GM18507 (cell line): ENCODE measurements at places on chromosomes 3 and 15.

DNA sequence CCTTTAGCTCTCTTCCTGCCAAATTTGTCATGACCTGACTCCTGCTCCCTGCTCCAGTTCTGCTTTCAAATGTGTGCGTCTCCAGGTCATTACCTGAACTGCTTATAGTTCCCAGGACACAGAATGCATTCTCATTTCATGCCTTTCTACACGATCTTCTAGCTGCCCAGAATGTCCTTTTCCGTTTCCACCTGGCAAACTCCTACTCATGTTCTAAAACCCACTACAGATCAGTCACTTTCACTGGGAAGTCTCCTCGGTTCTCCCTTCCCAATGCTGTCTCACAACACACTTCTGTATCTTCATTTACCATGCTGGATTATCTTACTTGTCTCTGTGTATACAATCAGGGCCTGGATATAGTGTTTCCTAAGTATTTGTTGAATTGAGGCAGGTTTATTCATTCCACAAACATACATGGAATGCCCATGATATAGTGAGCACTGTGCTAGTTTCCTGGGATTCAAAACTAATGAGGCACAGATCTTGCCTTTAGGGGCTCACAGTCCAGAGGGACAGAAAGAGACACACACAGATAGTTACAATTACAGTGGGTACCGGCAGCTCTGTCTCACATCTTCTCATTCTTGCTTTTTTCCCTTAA, 1.6 kb upstream of the NOX5 start:
- DNase-seq = no peak

DNA sequence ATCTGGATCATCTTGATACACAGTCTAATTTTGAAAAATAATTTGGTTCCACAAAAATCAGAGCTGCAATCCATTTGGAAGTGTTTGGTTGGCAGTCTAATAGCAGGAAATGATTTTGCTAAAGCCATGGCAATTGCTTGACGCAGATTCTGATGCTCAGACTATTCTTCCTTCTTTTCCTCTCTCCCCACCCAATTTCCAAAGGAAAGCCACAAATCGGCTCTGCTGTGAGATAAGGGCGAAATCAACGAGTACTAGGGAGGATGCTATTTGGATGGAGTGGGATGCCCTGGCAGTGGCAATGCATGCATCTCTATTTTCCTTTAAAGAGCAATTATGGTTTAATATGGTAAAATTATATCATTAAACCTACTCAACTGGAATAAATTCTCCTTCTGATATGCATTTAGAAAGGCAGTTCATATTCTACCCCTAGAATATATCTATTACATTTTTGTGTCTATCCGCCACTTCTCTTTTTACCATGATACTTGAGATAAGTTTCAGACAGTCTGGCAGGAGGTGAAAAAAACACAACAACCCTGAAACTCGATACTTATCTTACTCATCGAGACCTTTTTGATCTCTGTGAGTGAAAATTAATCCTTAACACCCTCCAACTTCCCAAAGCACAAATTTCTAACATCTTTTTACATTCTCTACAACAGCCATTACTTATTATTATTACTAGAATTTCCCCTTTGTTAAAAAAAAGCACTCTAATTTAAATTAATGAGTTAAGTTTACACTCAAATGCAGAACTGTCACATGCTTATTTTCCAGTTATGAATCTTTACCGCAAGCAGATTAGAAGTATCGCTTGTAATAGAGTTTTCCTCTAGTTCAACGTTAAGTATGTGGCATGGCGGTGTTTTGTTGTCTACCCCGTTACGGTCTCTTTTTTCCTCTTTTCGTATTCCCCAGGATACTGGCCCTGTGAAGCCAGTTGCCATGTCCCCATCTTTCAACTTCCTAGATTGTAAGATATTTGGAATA, 433.3 kb downstream of the FOXP1 start:
- DNase-seq = no peak

- DNase-seq = no peak
Measured at GRCh38 chr3:192875971-192876565, 41.6 kb downstream of the MB21D2 start.

GRCh38 chr15:52280326-52281084, 15.1 kb downstream of the MYO5C start:
- DNase-seq = no peak

DNA sequence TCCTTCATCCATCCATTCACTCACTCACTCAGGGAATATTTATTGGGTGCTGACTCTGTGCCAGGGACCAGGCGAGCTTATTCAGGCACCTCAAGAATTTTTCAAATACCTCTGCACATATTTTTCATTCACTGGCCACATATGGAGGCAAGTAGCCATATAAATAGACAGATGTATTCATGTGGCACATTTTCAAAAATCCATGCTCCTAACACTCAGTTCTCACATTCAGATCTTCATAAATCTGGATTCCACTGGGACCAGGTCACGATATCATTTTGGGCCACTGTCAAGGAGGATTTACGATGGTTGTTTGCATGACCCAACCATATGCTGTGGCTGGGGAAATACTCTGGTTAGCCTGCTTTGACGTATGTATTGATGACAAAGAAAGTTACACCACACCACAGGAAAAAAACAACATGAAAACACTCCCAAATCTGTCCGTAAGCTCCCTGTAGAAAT, 241.8 kb upstream of the LRTM1 start:
- DNase-seq = no peak

DNA sequence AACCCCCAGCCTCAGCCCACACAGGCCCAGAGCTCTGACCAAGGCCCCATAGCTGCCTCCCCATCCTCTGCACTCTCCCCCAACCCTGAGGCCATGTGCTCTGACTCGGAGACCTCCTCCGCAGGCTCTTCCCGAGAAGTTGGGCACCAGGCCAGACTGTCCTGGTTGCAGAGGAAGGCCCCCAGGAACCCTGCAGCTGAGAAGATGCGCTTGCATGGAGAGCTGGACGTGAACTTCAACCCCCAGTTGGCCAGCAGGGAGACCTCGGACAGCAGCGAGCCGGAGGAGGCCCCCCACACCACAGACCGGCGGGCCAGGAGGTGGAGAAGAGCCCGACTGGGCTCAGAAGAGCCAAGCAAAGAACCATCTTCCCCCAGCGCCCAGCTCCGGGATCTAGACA, 119.5 kb upstream of the EIF1B start:
- no peak for DNase-seq

DNA sequence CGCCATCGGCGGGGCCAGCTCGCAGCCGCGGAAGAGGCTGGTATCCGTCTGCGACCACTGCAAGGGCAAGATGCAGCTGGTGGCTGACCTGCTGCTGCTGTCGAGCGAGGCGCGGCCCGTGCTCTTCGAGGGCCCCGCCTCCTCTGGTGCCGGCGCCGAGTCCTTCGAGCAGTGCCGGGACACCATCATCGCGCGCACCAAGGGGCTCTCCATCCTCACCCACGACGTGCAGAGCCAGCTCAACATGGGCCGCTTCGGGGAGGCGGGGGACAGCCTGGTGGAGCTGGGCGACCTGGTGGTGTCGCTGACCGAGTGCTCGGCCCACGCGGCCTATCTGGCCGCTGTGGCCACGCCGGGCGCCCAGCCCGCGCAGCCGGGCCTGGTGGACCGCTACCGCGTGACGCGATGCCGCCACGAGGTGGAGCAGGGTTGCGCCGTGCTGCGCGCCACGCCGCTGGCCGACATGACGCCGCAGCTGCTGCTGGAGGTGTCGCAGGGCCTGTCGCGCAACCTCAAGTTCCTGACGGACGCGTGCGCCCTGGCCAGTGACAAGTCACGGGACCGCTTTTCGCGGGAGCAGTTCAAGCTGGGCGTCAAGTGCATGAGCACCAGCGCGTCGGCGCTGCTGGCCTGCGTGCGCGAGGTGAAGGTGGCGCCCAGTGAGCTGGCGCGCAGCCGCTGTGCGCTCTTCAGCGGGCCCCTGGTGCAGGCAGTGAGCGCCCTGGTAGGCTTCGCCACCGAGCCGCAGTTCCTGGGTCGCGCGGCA, 1.8 kb downstream of the TLNRD1 start:
- DNase-seq = no peak

GRCh38 chr3:7015683-7016440, 154.9 kb downstream of the GRM7 start:
- no peak for DNase-seq

DNA sequence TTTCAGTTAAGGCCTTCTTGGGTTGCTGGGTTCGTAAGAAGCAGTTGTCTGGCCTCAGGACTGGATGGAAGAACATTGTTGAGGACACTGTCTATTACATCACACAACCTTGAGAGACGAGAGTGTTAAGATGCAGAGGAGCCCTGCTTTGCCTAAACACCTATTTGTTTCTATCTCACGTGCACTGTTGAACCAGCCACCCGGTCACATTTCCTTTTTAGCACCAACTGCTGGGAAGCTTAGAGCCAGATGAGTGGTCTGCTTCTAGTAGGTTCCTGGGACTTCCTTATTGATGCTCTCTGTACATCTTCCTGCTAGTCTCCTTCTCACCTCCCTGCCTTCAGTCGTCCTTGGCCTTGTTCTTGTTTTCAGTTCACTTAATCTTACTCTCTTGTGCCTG, 22.3 kb downstream of the CAND2 start:
- DNase-seq = no peak

DNA sequence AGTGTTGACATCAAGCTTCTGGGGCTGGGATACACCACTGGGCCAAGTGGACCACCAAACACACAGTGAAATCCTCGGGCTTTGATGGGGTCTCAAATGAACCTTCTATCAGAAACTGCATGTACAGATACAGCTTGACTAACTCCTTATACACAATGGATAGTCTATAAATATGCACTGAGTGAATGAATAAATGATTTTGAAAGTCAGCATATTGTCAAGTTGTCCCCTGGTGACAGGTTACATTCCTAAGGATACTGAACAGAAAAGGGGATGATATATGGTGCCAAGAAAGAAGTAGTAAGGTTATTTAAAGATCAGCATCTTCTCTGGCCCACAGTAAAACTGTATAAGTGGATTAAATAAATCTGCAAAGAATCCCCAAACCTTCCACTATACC, 159.4 kb upstream of the SLC2A2 start:
- no peak for DNase-seq

- DNase-seq = no peak
Measured at GRCh38 chr3:150736903-150737832, 25.8 kb downstream of the SIAH2 start.

GRCh38 chr3:171622126-171622525, 161.9 kb upstream of the TNIK start:
- no peak for DNase-seq
